ENCODE measurements at places on chromosomes 2 and 18.

DNA sequence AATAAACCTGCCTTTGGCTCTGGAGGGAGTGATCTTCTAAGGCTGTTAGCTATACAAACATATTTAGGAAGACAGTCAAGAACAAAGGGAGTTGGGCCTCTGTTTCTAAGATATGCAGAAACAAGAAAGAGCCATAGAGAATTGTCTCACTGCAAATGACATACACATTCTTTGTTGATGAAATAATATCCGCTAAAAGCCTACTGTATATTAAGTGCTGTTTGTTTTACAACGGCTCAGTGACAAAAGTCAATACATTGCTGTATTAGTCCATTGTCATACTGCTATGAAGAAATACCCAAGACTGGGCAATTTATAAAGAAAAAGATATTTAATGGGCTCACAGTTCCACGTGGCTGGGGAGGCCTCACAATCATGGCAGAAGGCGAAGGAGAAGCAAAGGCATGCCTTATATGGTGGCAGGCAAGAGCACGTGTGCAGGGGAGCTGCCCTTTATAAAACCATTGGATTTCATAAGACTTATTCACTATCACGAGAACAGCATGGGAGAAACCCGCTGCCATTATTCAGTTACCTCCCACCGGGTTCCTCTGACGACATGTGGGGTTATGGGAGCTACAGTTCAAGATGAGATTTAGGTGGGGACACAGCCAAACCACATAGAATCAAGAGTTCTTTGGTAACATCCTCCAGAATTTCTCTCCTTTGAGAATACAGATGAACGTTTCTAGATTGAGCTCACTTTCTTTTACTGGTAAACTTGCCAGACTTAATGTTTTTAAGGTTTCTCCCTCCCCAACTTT, 157.8 kb downstream of the PIK3C3 start:
- ATAC-seq, result no peak

DNA sequence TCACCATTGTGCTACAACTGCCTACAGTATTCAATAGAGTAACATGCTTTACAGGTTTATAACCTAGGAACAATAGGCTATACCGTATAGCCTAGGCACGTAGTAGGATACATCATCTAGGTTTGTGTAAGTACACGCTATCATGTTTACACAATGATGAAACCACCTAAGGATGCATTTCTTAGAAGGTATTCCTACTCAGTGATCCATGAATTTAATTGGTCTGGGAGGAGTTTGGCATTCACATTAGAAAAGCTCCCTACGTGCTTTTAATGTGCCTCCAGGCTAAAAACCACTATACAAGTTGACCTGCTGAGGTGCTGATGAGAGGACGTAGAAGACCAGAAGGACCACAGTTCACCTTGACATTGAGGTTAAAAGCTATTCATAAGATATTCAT, 154.5 kb upstream of the LRRTM1 start:
- ATAC-seq, result no peak

DNA sequence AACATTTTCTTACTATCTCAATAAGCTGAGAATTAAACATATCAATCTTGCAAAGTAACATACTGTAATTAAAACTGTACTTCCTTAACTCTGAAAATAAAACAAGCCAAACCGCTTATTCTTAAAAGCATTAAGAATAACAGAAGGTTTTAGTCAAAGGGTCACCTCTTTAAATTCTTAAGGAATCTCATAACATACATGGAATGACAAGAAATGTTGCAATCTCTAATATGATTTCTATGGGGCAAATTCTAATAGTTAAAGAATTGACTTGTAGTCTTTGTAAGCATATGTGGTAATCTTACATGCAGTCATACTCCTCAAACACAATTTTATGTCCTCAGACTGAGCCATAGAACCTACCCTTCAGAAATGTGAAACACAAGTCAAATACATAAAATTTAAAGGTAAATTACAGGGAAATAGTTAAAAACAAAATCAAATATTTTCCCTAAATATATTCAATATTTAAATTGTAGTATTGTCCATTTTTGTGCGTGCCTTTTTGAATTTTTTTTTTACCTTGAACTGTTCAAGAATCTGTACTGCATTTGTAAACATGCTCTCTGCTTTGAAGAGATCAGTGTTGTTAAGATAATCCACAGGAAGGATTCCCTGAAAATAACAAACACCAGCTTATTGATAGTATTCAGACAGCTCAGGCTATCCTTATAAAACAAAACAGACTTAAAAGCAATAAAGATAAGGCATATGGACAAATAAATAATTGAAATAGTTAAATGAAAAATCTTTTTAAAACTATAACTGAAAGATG, 48.2 kb downstream of the PIGN start:
- no peak for ATAC-seq

- ATAC-seq, result no peak
Measured at GRCh38 chr18:60746919-60747318, 374.3 kb upstream of the MC4R start.

- ATAC-seq, result no peak
Measured at GRCh38 chr2:136990316-136990715, 225.0 kb downstream of the THSD7B start.

DNA sequence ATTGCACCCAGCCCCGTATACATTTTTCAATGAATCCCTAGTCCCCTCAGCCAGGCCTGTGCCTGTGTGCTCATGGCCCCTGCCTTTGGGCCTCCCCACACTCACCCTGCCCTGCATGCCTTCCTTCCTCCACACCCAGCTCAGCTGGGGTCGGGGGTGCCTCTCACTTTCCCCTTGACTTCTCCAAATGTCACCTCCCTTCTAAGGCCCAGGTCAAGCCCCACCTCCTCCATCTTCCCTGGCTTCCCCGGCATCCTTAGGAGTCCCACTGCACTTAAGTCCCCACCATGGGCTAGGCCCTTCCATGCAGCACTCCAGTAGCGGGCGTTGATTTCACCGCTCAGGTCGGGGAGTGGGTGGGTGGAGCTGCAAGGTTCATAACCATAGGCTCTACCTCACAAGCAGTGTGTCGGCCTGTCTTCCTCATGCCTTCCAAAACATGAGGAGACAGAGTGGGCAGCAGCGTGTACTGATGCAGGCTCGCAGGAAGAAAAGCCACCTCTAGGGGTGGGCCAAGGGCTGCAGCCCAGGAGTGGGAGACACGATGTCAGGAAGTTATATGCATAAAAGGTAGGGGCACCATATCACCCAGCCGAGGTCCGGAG, 47.7 kb downstream of the DNMT3A start:
- peak; percentile 40 for ATAC-seq

- ATAC-seq, result no peak
Measured at GRCh38 chr2:174633623-174633930, 36.0 kb upstream of the WIPF1 start.

- no peak for ATAC-seq
Measured at GRCh38 chr2:189178726-189179569, 613 bp downstream of the COL5A2 start.

DNA sequence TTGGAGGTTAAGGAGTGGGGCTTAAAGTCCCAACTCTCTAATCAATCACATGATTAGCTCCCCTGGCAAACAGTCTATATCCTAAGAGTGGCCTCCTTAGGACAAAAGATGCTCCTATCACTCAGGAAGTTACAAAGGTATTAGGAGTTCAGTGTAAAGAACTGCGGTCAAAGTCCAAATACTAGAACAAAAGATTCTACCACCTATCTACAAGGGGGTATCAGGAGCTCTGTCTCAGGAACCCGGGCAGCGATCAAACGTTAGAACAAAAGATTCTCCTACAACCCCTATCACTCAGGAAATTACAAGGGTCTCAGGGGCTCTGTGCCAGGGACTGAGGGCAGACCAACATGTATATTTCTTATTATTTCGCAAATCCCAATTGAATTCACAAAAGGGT, 58.0 kb downstream of the DTNB start:
- no peak for ATAC-seq

- no peak for ATAC-seq
Measured at GRCh38 chr2:12177455-12178288, 431.2 kb downstream of the LPIN1 start.

DNA sequence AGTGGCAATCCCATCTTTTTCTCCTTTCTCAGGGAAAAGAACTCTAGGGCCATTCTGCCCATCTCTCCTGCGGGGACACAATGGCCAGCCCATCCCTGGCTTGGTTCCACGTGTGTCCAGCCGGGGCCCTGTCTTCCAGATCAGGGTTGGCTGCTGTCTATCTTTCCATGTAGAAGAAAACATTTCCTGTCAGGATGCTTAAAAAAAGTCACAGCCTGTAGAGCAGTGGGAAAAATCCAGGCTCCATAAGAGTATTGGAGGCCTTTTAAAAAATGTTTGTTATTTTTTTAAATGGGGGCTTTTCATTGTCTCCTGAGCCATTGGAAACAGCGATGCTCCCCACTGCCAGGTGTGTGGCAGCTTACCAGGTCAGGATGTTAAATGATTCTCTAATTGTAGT, 105.6 kb downstream of the TGFA start:
- ATAC-seq, result no peak

DNA sequence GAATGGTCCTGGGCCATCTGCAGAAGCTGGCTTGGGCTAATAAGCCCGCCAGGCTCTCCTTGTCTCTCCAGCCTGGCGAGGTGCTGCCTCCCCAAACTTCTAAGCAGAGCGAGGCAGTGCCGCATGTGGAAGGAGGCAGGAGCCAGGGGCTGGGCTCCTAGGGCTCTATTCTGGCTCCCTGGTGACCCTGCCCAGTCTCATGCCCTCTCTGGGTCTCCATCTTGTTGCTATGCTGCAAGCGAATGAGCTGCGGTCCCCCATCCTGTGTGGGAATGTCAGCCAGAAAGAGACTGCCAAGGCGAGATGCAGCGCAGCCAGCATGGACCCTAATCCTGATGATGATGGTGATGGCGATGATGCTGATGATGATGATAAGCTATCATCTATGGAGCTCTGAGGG, 48.7 kb downstream of the TNS1 start:
- no peak for ATAC-seq

- no peak for ATAC-seq
Measured at GRCh38 chr2:241191081-241191480, 2.6 kb downstream of the ANO7 start.

DNA sequence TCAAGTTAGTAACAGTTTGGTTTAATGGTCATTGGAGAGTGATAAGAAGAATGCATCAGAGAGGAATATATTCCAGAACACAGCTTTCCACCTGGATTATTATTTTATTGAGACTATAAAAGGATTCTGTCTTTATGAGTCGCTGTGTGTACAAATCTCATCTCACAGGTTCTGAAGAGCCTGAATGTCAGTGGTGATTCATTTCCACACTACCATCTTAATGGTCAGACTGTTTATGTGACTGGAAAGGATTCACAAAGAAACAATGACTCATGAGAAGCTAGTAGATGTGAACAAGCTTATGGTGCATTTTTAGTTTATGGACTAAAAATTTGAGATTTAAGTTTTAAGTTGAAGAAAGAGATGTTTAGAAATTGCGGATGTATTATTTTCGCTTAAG, 685.4 kb upstream of the NRXN1 start:
- no peak for ATAC-seq

- no peak for ATAC-seq
Measured at GRCh38 chr2:62486439-62486765, 19.6 kb downstream of the TMEM17 start.

DNA sequence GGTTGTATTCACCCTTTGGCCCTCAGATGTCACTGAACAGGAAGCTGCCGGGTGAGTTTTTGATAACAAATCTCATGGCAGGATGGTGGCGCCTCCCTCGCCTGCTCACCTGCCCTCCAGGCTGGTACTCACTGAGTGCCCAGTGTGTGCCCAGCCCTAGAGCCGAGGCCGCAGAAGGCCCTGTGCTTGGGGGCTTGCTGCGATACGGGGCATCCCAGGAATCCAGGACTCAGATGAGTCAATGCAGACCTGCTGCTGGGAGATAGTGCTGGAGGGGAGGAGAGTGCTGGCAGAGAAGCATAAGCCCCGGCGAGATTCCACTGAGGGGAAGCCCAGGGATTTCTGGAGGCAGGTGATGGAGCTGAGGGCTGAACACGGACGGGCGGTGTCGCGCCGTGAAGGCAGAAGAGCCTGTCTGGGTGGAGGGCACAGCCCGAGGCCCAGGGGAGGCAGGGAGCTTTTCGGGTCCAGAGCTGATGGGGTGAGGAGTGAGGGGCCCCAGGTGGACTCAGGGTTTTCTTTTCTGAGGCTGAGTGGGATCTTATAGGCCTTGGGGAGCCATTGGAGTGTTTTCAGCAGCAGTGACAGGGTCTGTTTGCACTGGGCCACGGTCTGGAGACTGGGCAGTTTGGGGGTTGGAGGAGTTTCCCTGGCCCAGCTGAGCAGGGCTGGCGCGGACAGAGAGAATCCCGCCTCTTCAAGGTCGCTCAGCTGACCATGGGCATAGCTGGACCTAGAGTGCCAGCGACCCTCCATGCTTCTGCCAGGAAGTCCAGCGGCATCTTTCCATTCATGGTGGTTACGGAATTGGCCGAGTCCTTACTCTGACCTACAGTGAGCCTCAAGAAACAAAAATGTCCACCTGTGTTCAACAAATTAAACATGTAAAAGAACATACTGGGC, 35.5 kb downstream of the LDLRAD4 start:
- no peak for ATAC-seq

DNA sequence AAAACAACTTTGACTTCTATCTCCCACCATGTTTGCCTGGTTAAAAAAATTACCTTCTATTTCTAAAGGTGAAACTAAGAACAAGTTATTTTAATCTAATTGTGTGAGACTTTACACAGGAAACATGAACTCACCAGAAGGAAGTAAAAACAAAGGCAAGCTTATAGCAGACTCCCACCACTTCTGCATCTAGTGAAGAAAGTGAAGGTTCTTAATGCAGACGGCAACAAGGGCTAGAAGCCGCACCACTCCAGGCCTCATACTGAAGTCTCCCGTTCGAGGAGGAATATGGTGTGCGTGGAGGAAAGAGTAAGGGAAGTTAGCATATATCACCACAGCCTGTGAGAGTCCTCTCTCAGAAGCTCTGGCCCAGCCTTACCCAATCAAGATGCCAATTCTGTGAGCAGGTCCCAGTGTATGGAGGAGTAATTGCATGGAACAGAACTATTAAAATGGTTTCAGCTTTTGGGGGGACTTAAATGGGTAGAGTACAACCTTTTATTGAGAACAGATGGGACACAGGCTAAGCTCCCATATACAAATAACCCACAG, 958.7 kb downstream of the BCL11A start:
- no peak for ATAC-seq

GRCh38 chr2:216392945-216393840, 19.1 kb upstream of the SMARCAL1 start:
- ATAC-seq, result no peak
